HFFc6 (cell line): ENCODE measurements at places on chromosomes 2 and 18.

DNA sequence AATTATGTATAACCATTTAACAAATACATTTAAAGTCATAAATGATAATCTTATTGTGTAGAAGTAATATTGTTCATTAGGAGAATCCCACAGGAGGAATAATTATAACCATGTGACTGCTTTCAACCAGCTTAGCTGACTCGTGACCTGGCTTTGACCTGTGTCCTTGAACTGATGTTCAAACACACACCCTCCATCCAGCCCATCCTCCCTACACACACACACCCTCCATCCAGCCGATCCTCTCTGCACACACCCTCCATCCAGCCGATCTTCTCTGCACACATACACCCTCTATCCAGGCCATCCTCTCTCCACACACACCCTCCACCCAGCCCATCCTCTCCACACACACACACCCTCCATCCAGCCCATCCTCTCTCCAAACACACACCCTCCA, 83.5 kb downstream of the EIPR1 start:
- DNase-seq = no peak

GRCh38 chr18:635171-635570, 22.3 kb upstream of the TYMS start:
- DNase-seq = no peak

GRCh38 chr2:47536696-47537095, 133.7 kb downstream of the MSH2 start:
- peak; percentile 3 for DNase-seq

- no peak for DNase-seq
These were observed 74.1 kb downstream of the DGKD start for GRCh38 chr2:233428438-233428837.

DNA sequence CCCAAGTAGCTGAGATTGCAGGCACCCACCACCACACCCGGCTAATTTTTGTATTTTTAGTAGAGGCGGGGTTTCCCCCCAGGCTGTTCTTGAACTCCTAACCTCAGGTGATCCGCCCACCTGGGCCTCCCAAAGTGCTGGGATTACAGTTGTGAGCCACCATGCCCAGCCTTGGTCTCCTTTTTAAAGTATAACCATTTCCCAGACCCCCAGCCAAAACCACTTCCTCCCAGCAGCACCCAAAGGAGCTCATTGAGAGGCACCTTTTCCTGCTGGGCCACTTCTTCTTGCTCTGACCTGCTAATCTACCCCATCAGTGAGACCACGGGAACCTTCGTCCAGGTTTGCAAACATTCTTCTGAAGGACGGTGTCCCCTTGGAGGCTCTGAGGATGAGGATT, 69.9 kb downstream of the INPP5D start:
- DNase-seq = no peak

GRCh38 chr2:127081826-127082633, 24.9 kb downstream of the BIN1 start:
- DNase-seq = no peak

GRCh38 chr18:48831802-48832201, 119.0 kb downstream of the SMAD7 start:
- no peak for DNase-seq

DNA sequence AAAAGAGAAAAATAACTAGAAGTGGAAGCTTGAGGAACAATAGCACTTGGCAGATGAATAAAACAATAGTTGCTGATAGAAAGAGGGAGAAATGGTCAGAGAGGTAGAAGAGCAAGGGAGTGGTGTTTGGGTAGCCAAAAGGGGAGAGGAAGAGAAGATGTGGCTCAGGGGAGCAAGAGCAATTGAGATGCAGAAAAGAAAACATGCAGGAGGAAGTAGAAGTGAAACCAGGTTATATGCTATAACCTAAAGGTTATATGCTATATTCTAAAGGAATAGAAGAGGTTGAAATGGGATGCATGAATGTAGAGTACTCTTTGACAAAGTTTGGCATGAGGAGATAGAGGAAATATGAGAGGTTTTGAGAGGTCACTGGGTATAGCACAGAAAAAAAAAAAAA, 759.5 kb downstream of the SATB2 start:
- no peak for DNase-seq

DNA sequence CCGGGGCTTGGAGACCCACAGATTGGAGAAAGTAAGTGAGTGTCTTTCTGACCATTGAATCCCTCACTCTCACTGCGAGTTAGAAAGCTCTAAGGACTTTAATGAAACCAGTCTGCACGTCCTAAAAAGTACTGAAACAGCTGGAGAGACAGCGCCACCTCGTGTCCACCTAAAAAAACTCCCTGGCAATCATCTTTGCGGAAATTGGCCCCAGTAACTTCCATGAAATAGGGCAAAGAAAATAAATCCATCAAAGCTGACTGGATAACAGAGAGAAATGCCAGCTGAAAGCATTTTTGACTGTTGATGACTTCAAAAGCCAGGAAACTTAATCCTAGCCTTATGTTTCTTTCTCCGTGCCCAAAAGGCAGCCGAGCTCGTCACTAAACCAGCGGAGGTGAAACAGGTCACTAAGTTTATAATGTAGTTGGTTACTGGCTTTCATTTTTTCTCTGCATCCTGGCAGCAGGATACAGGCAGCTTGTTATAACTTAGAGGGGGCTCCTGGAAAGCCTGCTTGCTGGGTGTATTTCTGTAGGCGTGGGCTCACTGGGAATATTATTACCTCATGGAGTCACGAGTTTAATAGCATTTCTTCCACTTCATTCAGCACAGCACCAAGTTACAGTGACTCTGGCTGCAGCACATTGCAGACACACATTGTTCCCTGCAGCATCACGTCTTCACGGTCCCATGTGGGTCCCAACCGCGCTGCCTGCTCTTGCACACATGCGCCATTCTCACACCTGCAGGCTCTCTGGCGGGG, 266.5 kb downstream of the HRH4 start:
- DNase-seq = peak; percentile 59

- no peak for DNase-seq
These were observed 97.7 kb upstream of the SIX3 start for GRCh38 chr2:44843641-44844310.

DNA sequence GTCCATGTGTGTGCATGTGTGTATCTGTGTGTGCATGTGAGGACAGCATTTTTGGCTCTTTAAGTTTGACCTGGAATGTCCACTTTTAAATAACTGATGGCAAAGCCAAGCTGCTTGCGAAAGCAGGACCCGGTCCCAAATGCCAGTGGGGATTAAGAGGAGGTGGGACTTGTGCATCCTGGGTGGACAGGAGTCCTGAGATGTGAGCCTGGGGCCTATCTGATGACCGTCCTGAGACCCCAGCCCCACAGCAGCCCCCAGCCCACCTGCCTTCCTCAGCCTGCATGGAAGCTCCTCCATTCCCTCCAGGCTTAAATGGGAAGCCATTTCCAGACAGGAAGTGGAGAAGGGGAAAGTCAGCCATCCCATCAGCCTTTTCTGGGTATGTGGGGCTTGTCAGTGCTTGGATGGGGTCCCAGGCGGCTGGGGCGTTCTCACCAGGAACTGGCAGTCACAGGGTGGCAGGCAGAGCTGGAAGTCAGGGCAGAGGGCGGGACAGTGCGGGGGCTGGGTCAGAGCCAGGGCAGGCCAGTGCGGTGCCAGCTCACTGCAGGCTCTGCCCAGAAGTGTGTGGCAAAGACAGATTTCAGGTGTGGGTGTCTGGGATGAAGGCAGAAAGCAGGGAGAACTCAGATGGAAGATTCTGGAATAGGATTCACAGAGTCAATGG, 117.8 kb downstream of the ACKR3 start:
- DNase-seq = no peak

DNA sequence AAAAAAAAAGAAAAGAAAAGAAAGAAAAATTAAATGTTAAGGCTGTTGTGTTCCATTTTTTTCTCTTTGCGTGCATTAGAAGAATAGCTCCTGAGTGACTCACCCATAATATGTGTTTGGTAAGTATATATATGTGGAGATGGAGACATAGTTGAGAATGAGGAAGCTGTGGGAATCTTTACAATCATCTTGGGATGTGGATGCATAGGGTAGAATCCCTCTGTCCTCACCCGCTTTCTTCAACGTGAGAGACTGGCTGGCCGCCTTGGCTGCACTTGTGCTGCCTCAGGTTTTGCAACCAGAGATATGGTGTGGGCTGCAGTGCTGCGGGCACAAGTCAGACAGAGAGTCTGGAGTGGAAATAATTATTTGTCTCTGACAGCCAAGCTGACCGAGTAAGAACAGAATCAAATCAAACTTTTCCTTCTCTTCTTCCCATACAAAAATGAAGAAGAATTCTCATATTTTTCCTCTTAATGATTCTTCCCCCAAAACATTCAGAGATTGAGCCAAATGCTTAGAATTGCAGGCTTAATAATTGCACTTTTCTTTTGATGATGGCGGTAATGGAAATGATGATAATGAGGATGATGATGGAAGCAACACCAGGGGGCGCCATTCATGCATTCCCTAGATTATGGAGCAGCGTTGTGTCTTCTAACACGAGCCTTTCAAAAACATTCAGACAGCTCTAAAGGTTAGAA, 48.5 kb downstream of the SERPINB7 start:
- DNase-seq = peak; percentile 62

DNA sequence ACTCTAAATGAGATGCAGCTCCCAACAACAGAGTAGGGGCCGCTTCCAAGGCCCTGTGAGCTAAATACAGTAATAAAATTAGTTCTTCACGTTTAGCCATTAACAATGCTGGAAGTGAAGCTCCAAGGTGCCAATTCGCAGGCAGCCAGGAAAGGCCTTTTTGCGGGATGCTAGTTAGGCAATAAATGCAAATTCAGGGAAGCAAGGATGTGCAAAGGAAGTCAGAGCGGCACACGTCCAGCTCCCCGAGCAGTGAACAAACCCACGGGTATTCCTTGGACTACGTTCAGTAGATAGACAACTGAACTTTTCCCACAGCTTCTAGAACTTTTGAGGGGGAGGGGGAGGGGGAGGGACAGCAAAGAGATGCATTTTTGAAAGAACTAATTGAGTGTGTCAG, 6.9 kb downstream of the ZNF516 start:
- DNase-seq = peak; percentile 41

DNA sequence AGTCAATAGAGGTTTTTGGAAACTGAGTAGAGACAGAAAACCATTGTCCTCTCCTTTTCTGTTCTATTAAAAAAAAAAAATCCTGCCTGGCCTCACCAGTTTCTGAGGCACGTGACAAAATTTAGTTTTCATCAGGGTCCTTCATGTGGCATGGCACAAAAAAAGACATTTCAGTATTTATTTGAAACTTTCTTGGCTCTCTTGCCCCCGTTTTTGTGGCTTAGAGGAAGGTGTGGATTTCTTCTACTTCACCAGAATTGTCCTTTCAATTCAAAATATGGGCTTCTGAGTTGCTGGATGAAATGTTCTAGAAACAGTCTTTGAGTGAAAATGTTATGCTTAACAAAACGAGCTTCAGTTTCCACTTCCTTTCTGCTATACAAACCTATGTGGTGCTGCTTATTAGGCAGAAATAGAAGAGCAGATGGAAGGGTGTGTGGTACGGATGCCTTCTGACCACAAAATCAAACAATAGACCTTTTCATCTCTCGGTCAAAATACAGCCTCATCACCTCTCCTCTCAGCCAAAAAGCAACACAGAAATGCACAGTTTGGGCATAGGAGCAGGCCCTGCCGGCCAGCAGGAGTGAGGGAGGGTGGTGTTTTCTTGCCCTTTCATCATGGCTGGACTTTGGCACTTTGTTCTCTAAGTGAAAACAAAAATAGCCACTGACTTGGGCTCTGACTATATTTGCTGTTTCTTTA, 89.2 kb downstream of the SH3RF3 start:
- no peak for DNase-seq

- DNase-seq = no peak
These were observed 71.9 kb upstream of the CCDC68 start for GRCh38 chr18:55031164-55031563.
